ENCODE measurements at places on chromosomes 16 and 17.

DNA sequence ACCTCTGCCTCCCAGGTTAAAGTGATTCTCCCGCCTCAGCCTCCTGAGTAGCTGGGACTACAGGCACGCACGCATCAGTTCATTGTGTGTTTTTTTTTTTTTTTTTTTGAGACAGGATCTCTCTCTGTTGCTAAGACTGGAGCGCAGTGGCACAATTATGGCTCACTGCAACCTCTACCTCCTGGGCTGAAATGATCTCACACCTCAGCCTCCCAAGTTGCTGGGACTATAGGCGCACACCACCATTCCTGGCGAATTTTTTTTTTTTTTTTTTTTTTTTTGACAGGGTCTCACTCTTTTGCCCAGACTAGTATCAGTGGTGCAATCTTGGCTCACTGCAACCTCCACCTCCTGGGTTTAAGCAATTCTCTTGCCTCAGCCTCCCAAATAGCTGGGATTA, 17.8 kb upstream of the RAPGEFL1 start:
- DNase-seq, result no peak

- no peak for DNase-seq
Observed at GRCh38 chr16:77112746-77113145, 78.2 kb upstream of the MON1B start.

DNA sequence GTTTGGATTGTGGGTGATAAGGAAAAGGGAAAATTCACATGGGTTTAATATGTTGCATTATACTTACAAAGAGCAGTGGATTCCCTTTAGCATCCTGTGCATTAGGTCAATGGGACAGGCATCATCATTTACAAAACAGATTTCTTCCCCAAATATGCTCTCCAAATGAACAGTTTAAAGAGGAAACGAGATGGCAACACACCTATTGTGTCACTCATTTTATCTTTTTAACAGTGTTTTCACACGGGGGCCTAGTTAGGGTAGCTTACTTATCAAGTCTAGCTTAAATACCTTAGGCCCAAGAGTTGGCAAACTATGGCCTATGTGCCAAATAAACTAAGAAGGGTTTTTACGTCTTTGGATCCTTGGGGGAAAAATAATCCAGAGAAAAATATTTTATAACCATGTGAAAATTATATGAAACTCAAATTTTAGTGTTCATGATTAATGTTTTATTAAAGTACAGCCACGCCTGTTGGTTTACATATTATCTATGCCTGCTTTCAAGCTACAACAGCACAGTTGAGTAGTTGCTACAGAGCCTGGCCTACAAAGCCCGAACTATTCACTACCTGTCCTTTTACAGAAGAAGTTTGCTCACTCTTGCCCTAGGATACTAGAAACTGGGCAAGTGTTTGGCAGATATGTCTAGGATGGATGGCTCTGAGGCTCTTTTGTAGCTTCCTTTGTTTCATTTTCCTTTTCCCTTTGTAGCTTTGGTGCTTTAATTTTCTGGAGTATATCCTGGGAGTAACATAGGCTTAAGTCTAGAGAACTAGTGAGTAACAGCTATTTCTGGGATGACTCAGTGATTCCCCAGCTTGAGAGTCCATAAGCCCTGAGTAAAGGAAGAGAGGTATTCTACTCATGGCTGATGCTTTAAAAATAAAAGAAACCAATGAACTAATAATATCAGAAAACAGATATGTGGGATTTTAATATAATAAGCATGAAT, 12.4 kb downstream of the NUP93 start:
- no peak for DNase-seq

GRCh38 chr17:71067669-71068407, 898.5 kb downstream of the KCNJ2 start:
- DNase-seq, result no peak

DNA sequence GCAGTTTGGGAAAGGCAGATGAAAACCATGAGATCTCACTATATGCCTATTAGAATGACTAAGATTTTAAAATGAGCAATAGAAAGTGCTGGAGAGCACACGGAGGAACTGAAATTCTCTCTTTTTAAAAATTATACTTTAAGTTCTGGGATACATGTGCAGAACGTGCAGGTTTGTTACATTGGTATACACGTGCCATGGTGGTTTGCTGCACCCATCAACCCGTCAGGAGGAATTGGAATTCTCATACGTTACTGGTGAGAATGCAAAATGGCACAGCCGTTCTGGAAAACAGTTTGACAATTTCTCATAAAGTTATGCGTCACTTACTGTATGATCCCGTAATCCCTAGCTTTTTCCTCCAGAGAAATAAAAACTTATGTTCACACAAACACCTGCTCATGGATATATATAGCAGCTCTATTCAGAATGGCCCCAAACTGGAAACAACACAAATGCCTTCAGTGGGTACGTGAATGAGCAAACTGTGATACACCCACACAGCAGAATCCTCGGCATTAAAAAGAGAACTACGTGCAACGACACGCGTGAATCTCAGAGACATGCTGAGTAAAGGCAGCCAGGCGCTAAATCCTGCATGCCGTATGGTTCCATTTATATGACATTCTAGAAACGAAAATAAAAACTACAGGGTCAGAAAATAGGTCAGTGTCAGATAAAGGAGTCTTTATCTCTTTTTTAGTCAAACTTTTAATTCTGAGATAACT, 11.8 kb downstream of the PIK3R6 start:
- DNase-seq, result no peak

DNA sequence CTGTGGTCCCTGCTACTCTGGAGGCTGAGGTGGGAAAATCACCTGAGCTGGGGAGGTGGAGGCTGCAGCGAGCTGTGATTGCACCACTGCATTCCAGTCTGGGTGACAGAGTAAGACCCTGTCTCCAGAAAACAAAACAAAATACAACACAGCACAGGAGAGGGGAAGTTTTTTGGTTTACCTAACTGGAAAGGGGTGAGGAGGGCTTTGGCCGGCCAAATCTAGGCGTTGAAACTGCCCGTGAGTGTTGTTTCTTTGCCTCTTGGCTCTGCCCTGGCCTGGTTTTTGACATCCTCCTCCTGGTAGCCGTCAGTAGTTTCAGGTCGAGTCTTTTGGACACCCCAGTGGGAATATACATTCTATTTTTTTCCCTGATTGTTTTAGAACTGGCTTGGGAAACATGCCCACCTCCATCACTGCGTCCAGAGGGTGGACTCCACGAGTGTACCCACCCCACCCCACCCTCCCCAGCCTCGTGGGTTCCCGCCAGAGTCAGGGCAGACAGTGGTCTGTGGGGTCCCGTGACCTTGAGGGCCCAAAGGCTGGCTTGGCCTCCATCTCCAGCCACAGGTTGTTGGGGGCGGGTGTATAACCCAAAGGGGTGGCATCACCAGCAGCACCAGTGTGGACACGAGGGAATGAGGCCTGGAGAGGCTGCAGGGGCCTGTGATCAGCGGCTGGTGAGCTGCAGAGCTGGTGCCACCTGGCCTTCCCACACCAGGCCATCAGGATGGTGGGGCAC, 42.7 kb downstream of the NT5M start:
- DNase-seq, result no peak

- no peak for DNase-seq
Observed at GRCh38 chr16:81499576-81500380, 55.2 kb downstream of the CMIP start.

DNA sequence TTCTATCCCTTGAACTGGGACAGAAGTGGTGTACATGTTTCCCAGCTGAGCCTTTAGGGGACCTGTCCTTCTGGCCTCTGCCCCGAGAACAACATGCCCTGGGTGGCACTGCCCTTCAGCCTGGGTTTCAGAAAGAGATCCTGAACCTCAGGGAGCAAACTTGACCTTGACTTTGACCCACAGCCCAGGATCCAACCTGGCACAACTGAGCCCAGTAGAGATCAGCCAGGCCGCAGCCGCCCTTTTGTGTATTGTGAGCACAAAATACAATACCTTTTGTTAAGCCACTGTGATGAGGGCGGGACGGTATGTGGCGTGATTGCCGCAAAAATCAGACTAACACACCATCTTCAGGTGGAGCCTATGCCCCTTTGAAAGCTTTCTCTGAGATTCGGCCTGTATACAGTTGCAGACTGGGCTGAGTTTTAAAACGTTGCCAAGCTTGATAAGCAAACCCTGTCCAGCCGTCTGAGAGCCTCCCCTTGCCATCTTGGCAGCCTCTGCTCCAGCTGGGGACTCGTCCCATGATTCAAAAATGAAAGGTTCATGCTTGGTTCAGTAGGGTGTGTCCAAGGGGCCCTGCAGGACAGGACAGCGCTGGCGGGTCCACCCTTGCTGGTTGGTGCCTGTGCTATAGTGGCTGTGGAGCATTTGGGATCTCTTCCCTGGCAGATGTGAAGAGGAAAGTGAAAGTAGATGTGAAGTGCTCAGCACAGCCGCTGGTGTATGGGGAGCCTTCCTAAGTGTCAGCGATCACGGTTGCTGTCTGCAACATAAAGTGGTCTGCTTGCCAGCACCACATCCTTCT, 40.3 kb downstream of the FOXL1 start:
- DNase-seq, result no peak

DNA sequence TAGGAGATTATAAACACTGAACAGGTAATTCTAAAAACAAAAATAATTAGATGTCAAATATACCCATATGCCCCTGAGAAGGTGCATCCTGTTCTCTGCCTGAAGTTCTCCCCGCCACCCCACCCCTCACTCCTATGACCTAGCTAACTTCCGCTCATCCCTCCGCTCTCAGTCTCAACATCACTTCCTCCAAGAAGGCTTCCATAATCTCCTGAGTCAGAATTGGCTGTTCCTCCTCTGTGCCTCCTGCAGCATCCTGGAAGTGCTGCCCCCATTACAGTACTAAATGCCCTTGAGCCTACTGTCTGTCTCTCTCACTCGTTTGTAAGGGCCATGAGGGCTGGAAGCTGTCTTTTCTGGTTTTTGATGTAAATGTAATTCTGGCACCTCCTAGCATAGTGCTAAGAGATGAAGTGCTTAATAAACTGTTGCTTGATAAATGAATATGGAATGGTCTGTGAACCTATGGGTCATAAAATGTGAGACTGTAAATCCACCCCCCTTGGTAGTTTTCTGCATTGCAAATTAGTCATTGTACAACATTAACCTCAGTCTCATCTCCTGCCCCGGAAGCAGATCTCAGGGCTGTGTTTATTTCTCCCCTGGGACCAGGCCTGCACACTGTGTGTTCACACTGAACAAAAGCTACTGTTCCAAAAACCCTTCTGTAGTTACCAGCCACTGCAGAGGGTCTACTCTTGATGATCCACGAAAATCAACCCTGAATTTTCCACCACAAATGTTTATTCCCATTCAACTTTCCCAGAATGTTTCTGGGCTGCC, 3.9 kb upstream of the MYO1D start:
- no peak for DNase-seq

- DNase-seq, result no peak
Observed at GRCh38 chr17:62017912-62018311, 47.2 kb downstream of the MED13 start.

- no peak for DNase-seq
Observed at GRCh38 chr17:69117855-69118784, 23.6 kb downstream of the ABCA6 start.

Measured in WTC11 (cell line).